Esophagus squamous epithelium (tissue), 5 donors: ENCODE measurements at places on chromosomes 7 and 10. TPM values are rescaled to one million over a fixed set of nuclear protein-coding genes. Genes with fewer than 3 reads are reported as not detected.

- H3K4me1 ChIP-seq, result no peaks in the 10 kb centered on the region
- DNase-seq, result no peak
- H3K36me3 ChIP-seq, result no peaks in the 10 kb centered on the region
- no peaks in the 10 kb centered on the region for H3K27me3 ChIP-seq
- no peak overlapping the region for H3K4me3 ChIP-seq
- no peak overlapping the region for H3K27ac ChIP-seq
Measured at GRCh38 chr7:45645141-45645969, 71.2 kb downstream of the ADCY1 start.

GRCh38 chr7:19749658-19750057 lies 23.8 kb downstream of the TMEM196 start:
- H3K36me3 ChIP-seq, result no peaks in the 10 kb centered on the region
- DNase-seq, result no peak
- H3K4me1 ChIP-seq, result no peaks in the 10 kb centered on the region
- no peaks in the 10 kb centered on the region for H3K27me3 ChIP-seq
- no peak overlapping the region for H3K27ac ChIP-seq
- H3K4me3 ChIP-seq, result no peak overlapping the region

The SLC16A9 gene
- 14.5 TPM for total RNA-seq

GRCh38 chr10:1595242-1595600 lies 142.1 kb downstream of the ADARB2 start:
- H3K27me3 ChIP-seq, result no peaks in the 10 kb centered on the region
- H3K27ac ChIP-seq, result no peak overlapping the region
- H3K4me3 ChIP-seq, result no peak overlapping the region
